Activated CD4-positive, alpha-beta T cell treated with anti-CD3 and anti-CD28 coated beads for 4 hours (primary cell): ENCODE measurements at places on chromosomes 3 and 15.
A peak's percentile ranks its signal among the peaks of the same experiment; 100 is the strongest.

DNA sequence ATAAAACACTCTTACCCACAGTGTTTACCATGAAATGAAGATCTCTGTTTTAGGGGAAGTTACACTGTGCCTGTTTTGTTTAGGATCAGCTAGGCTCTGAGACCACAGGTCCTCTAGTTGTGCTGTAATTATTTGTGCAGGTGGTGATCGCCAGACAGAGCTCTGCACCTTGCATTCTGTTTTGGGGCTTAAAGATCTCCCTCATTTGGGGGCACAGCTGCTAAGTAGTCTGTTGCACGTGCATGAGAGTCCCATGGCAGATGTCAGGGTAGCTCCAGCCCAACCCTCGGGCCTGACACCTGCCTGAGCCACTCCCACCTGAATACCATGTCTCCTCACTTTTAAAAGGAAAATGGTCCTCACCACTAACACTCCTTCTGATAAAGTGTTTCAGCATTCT is 12.4 kb downstream of the C3orf20 start:
- no peak for DNase-seq

- DNase-seq, result no peak
Measured at GRCh38 chr15:78112551-78112950, 18.7 kb downstream of the CIB2 start.

DNA sequence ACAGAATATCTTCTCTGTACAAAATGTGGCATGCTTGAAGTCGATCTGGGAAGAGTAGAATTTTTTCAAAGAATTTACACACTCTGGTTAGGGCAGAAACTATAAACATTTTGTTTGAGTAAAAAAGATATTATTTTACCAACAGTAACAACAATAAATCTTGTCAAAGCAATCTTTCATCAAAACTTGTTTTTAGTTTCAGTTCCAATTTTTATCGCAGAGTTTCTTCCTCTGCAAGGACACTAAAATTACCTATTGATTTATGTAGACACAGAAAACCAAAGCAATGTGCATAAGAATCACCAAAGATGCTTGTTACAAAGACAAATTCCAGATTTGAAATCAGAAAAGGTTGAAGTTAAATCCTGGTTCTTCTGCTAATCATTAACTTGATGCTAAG is 61.9 kb downstream of the CGGBP1 start:
- no peak for DNase-seq

DNA sequence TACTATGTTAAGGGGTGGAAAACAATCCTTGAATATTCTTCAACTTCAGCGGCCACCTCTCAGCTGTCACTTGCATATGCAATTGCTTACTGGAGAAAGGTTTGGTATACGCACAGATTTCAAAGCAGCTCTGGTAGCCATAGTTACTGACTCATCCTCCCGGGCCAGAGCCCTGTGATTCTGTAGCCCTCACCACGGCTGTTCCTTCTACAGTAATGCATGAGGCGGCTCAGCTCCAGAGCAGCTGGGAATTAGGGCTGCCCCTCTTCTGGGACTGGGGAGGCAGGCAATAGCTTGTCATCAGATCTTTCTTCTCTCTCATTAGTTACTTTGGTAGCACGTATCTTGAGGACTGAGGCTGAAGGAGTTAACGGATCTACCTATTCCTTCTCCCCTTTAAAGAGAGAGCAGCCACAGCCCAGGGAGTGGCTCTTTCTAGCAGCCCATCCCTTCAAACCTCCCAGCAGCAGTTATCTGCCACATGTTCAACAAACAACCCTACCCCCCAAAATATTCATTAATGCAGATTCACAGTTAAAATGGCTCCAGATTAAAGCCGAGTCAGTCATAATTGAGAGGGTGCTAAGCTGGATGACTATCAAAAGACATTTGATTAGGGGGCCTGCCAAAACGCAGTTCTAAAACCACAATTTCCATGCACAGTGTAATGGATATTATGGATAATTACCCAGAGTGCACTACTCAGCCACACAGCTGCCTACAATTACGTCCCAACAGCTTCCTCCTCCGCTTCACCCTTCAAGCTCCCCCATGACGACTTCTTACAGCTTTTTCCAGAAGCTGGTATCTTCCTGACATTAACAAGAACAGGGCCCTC is 54.7 kb downstream of the ETV5 start:
- DNase-seq, result no peak

DNA sequence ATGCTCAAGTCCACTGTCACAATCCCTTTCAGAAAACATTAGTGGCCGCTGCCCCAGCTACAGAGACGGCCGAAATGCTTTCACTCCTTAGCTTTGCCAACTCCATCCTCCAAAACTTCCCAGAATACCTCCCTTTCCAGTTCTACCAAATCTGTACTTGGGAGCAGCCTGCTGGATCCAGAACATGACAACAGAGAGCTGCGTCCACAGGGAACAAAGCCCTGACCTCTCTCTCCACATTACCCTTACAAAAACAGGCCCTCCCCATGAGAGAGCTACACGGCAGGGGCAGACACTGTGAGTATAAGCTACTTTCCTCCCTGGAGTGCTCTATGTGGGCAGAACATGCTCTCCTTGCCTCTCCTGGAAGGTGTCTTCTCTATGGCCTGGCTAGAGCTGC is 6.3 kb downstream of the RBM15B start:
- no peak for DNase-seq

DNA sequence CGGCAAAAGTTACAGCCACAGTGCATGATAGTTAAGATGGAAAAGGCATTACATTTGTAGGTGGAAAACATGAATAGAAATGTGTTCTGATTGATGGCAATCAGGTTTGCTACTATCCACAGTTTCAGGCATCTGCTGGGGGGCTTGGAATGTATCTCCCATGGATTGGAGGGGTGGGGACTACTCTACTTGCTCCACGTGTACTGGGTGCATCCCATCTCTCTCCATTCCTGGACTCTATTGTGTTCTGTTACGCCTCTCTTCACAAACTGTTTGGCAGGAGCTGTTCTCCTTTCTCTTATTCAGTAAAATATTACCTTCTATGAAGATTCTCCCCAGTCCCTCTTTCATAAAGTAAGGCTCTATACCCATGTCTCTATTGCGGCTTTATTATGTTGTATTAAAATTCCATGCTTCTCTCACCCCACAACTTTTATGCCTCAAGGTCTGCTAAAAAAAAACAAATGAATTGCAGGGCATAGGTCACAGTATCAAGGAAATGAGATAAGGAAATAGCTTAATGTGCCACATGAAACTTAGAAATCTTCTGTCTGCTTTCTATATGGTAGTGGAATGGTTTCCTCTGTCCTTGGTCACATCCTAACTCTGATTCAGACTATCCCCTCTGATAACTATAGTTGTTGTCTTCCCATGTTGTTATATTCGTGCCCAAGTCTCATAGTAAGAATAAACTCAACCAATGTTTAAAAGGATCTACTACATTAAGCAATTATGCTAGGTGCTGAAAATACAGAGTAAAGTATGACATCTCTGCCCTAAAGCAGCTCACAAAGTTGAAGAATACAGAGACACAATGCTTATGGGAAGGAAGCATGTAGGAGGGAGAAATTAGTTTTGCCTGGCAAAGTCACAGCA is 43.2 kb downstream of the LRRFIP2 start:
- no peak for DNase-seq

DNA sequence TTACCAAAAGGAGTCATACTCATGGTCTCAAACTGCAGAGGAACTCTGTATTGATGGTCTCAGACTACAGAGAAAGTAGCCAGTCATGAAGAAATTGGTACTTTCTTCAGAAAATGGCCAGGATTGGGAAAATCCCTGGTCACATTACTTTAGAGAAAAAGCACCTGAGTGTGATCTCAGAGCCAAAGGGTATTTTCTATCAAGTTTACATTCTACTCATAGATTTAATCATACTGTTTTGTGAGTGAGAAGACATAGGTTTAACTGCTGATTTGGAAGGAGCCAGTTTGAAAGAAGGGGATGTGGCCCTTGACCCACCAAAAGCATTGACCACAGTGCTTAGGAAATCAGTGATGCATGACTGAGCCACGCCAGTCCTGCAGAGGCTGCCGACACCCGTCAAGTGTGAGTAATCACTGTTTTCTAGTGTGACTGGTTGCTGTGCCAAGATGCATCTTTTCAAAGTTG is 203.6 kb downstream of the AKAP13 start:
- peak; percentile 28 for DNase-seq

DNA sequence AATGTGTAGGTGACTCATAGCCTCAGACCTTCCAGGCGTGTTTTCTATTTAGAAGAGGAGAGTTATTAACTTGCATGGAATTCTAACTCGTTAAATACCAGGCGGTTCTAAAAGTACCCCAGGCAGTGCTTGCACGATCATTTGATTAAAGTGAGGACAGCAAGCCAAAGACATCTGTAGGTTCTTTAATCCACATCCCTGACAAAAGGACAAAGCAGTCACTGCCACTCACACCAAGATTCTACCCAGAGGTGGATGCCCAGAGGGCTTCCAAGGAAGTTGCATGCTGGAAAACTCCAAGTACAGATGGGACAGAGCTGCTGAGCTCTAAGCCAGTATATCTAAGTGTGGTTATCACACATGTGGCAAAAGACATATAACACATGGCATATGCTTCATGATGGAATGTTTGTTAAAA is 372.1 kb downstream of the ROBO2 start:
- DNase-seq, result no peak

- no peak for DNase-seq
Measured at GRCh38 chr15:36601497-36601932, 22.1 kb downstream of the CDIN1 start.
